ENCODE measurements at places on chromosomes 7 and 10.

DNA sequence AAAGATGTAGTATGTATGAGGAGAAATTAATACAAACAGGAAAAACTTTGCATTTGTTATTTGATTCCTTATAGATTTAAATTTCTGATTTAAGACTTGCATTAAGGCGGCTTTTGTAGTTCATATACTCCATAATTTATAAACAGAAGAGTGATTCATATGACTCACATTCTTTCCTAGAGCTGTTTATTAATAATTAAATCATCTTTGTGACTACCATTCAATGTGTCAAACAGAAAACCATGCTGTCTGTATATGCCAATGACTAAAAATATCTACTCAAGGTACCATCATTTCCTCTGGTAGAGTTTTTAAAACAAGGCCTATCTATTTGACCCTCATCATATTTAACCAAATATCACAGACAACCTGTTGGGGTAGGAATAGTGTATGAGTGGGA lies 501.7 kb downstream of the PARD3 start:
- DNase-seq, result no peak

- no peak for DNase-seq
These were observed 240.9 kb upstream of the IMMP2L start for GRCh38 chr7:111803015-111803758.

DNA sequence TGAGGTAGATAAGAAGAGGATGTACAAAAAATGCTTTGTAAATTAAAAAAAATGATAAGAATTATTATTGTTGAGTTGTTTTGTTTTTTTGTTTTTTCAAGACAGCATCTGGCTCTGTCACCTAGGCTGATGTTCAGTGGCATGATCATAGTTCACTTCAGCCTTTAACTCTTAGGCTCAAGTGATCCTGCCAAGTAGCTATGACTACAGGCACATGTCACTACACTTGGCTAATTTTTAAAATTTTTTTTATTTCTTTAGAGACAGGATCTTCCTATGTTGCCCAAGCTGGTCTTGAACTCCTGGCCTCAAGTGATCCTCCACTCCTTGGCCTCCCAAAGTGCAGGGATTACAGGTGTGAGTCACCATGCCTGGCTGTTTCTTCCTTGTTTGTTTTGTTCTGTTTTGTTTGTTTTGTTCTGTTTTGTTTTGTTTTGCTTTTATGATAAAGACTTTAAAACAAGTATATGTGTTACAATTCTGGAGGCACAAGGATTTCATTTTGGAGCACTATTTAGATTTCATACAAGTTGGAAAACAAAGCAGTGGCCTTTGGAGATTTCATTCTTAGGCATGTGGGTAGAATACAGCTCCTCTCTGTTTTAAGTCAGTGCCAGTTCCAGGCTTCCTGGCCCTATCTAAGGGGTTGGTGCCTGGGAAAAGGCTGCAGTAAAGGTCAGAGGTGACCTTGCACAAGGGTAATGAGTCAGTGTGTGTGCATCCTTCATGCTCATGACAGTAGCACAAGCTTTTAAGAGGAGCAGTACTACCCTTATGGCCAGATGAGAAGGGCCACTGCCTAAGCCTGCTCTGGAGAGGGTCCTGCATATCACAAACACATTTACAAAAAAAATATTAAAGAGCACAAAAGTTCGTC lies 17.9 kb downstream of the FGFBP3 start:
- DNase-seq, result no peak

DNA sequence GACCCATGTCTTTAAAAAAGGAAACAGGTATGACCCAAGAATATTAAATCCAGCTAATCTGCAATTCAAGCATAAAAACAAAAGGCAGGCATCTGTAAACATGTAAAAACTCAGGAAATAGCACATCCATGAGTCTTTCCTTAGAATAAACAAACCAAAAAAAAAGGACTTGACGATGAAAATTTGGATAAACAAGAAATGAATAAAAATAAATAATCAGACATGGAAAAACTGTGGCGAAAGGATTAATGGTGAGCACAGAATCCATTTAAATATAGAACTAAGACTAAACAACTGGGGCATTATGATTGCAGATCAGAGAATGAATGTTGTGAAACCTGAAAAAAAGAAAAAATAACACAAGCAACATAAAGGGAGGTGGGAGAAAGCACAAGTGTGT lies 170.1 kb downstream of the DOCK4 start:
- no peak for DNase-seq

GRCh38 chr7:64882341-64883112 lies 20.5 kb upstream of the ZNF273 start:
- no peak for DNase-seq

DNA sequence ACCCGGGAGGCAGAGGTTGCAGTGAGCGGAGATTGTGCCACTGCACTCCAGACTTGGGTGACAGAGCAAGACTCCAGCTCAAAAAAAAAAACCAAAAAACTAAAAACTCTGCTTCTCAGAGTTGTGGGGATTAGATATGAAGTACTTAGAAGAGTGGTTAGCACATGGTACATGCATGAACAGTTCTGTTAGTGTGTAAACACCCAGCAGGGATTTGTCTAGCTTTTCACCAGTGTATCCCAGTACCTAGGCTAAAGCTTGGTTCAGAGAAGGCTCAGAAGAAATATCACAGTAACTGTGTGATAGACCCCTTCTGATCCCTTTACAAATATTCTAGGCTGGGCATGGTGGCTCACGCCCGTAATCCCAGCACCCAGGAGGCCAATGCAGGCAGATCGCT lies 9.5 kb downstream of the PPIA start:
- no peak for DNase-seq

GRCh38 chr7:2461268-2462026 lies 14.8 kb downstream of the GRIFIN start:
- DNase-seq, result no peak

- no peak for DNase-seq
These were observed 15.6 kb upstream of the FXYD4 start for GRCh38 chr10:43355749-43356371.

DNA sequence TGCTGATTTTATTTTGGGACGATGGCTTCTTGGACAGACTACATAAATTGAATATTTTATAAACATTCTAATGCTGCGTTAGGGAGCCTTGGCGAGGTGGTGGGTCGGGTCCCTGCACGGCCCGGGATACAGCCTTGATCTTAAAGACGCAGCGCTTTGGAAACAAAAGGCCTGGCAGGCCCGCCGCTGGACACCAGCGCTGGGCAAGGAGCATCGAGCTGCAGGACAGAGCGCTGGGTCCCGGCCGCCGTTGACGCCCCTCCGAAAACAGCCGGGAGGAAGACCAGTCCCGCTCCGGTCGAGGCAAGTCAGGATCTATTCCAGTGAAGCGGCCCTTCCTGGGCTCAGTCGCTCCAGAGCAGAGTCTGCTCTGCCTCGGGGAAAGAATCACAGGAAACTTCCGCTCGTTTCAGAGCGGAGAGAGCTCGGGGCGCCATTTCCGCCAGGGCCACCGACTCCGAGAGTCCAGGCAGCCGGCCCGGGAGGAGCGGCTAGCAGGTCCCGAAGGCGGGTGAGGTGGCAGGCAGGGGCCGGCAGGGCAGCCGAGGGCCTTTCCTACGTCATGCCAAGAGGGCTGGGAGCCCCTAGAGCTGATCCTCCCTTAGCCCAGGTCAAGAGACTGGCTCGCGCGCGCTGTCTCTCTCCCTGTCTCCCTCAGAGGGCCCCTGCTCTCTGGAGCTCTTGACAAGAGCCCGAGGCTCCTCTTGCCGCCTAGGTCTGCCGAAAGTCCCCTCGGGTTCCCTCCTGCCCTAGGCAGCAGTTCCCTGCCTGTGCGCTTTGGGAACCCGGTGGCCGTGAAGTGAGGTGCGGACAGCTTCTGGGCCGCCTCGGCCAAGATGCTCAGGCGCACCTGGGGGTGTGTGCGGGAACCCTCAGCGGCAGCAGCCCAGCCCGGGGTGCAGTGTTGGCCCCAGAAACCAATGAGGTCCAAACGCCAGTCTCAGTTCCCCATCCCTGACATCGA lies 1.4 kb upstream of the DRGX start:
- no peak for DNase-seq

DNA sequence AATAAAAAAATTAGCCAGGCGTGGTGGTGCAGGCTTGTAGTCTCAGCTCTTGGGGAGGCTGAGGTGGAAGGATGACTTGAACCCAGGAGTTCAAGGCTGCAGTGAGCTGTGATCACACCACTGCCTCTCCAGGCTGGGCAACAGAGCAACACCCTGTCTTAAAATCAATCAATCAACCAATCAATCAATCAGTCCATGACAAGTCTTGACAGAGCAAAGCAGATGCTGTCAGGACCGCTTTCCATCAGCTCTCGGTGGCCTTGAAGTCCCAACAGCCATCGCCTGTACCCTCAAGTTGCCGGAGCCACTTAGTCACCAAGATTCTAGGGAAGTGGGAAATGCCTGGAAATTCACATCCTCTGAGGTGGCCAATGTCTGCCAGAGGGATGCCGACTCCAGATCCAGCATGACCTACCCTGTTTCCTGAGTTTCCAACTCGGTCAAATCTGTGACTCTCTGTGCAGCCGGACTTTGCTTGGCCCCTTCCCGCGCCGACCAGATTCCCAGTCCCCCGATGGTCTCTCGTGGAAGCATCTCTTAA lies 871 bp upstream of the CCL24 start:
- DNase-seq, result no peak

- no peak for DNase-seq
These were observed 108.2 kb downstream of the PFKFB3 start for GRCh38 chr10:6310977-6311376.

DNA sequence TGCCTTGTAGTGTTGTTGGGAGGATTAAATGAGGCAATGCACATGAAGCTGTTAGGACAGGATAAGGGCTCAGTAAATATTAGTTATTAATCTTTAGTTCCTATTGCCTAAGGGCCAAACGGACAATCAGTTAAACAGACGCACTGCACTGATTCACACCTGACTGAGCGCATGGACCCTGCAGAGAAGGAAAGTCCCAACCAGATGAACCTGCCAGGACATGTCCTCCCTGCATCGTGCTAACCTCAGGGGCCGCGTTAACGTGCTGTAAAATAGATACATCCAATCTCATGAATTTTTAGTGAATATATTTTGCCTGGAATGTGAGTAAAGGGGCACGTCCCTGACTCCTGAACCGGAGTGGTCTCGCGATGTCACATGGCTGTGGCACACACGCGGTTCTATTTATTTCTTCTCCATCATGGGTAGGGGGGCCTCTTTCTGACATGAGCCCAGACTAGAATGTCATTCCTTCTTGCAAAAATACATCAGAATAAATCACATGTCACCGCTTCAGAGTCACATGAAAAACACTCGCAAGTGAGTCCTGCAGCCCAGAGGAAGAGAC lies 12.3 kb downstream of the ADARB2 start:
- DNase-seq, result no peak

GRCh38 chr10:36720895-36721294 lies 404.5 kb upstream of the ANKRD30A start:
- DNase-seq, result no peak

All from mesothelial cell of epicardium (in vitro differentiated cells).